ENCODE measurements at places on chromosomes 7 and 10. TPM values are rescaled to one million over a fixed set of nuclear protein-coding genes. Genes with fewer than 3 reads are reported as not detected.

Gene KEL
- 0.25 TPM for total RNA-seq

Gene PRKG1
- not detected for total RNA-seq

Gene PIK3AP1
- 9.8 TPM for total RNA-seq

Gene APBB1IP
- 55.9 TPM for total RNA-seq

Gene RAMP3
- not detected for total RNA-seq

Gene CYP3A7
- not detected for total RNA-seq

Gene TACC2
- total RNA-seq: not detected

Gene TMEM72
- not detected for total RNA-seq

Gene MYOZ1
- not detected for total RNA-seq

Gene DMBT1
- not detected for total RNA-seq

Gene LRGUK
- total RNA-seq: not detected

Gene CALHM3
- total RNA-seq: not detected

Gene FAM241B
- total RNA-seq: 9.6 TPM

Gene GPR15LG
- not detected for total RNA-seq

Gene EGFR
- not detected for total RNA-seq

Gene PLCE1
- 0.02 TPM for total RNA-seq

Gene FAM13C
- total RNA-seq: not detected

Gene LRIT1
- not detected for total RNA-seq

Gene MRPL43
- total RNA-seq: 56.8 TPM

Gene MAT1A
- not detected for total RNA-seq

Gene ANKIB1
- total RNA-seq: 39.9 TPM

Gene PNPLA8
- total RNA-seq: 17.6 TPM

Gene CLDN3
- total RNA-seq: not detected

Gene HGF
- total RNA-seq: not detected

Gene RNLS
- total RNA-seq: 4.3 TPM

Gene WIPF3
- not detected for total RNA-seq

Gene NEURL1
- total RNA-seq: 2.1 TPM

Gene GDF10
- total RNA-seq: 1.0 TPM

Gene RALA
- 31.1 TPM for total RNA-seq

Gene CPA1
- not detected for total RNA-seq

Gene SPDYE8
- not detected for total RNA-seq

Gene SLC26A3
- not detected for total RNA-seq

Gene CHST15
- not detected for total RNA-seq

Gene CPSF4
- 65.2 TPM for total RNA-seq

Gene PAX2
- total RNA-seq: not detected

Gene SGCE
- 0.70 TPM for total RNA-seq

Gene PRSS37
- not detected for total RNA-seq

Gene VAX1
- not detected for total RNA-seq

Gene GATA3
- 31.1 TPM for total RNA-seq

Gene JAZF1
- 5.7 TPM for total RNA-seq

Gene XRCC2
- total RNA-seq: 20.8 TPM

Gene PRKCQ
- total RNA-seq: 44.8 TPM

Gene SCART1
- 1.3 TPM for total RNA-seq

Gene HMX3
- total RNA-seq: 0.25 TPM

Gene MUC12
- total RNA-seq: not detected

Gene CDHR3
- 0.44 TPM for total RNA-seq

Gene WDFY4
- not detected for total RNA-seq

Gene ERV3-1
- 5.3 TPM for total RNA-seq

Gene ZNF722
- total RNA-seq: not detected
